ENCODE measurements at places on chromosomes 2 and 18. TPM values are rescaled to one million over a fixed set of nuclear protein-coding genes. Genes with fewer than 3 reads are reported as not detected.

Gene OTOF
- total RNA-seq: not detected

Gene SCYGR2
- total RNA-seq: not detected

Gene PNPT1
- total RNA-seq: 55.4 TPM

Gene UGT1A5
- not detected for total RNA-seq

Gene GALNT14
- 22.5 TPM for total RNA-seq

Gene FBXO15
- total RNA-seq: 0.78 TPM

Gene PRKCE
- total RNA-seq: 14.7 TPM

Gene CPO
- total RNA-seq: not detected

Gene VWA3B
- 0.07 TPM for total RNA-seq

Gene FMNL2
- total RNA-seq: 51.9 TPM

Gene NTSR2
- total RNA-seq: not detected

Gene ALPG
- total RNA-seq: not detected

Gene RFX8
- not detected for total RNA-seq

Gene SP140L
- 2.1 TPM for total RNA-seq

Gene RIT2
- not detected for total RNA-seq

Gene NDUFAF7
- total RNA-seq: 18.8 TPM

Gene CDH19
- total RNA-seq: under 0.01 TPM

Gene GKN2
- not detected for total RNA-seq
